ENCODE measurements at places on chromosomes 5 and 9.

GRCh38 chr9:87889882-87890252 lies 7.2 kb downstream of the SPATA31E1 start:
- DNase-seq: no peak

GRCh38 chr9:96015876-96016686 lies 140.6 kb downstream of the ERCC6L2 start:
- DNase-seq: no peak

- DNase-seq: no peak
These were observed 206.7 kb downstream of the SLC12A2 start for GRCh38 chr5:128290152-128290858.

DNA sequence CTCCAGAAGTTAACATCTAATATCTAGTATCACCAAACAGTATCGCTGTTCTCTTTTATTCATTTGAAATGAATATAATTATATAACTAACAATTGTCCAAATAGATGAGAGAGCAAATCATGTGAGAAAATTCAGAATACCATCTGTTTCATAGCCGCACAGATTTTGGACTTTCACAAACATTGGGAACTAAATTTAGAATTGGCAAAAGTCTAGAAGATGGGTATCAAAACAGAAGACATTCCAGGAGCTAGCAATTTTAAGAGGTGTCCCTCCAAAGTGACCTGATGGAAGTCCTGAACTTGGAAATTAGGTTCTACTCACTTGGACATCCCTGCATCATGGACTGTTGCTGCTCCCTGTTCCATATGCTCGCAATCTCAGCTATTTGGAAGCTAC lies 57.0 kb upstream of the FSD1L start:
- no peak for DNase-seq

DNA sequence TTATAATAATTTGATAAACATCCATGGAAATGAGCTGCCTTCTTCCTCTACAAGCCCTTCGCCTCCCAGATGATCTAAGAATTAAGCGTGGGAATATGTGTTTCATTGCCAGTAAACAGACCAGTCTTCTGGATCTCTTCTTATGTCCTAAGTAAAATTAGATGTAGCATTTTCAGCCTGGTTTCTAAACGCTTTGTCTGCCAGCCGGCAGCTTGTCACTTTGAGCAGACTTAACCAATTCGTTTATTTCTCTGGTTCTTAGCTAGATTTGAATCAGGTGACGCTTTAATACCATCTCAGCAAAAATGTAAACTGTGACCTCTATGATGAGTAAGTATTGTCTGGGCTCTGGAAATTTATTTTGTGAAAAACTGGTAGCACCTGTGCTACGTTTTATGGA lies 380.6 kb upstream of the NUDT12 start:
- DNase-seq: no peak

DNA sequence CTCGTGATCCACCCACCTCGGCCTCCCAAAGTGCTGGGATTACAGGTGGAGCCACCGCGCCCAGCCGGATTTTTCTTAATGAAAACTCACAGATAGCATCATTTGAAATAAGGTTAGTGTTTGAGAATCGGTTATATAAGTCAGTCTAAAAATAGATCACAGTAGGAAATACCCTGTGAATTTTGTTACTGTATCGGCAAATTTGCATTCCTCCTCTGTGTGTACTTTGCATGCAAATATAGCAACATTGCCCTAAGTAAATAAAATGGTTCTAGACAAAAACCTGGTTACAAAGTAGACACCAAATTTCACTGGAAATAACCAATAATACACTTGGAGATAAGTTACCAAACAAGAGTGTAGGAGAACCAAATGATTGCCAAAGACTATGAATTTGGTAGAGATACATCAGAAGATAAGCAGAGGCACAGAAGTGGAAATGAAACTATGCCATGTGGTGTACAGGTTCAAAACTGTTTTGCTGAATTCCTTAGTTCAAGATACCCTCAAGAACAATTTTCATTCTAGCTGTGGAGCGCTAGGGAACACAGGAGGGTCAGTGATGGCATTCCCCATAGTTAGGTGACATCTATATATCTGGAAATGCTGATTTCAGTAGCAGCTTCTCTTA lies 58.1 kb downstream of the ICE1 start:
- DNase-seq: no peak

DNA sequence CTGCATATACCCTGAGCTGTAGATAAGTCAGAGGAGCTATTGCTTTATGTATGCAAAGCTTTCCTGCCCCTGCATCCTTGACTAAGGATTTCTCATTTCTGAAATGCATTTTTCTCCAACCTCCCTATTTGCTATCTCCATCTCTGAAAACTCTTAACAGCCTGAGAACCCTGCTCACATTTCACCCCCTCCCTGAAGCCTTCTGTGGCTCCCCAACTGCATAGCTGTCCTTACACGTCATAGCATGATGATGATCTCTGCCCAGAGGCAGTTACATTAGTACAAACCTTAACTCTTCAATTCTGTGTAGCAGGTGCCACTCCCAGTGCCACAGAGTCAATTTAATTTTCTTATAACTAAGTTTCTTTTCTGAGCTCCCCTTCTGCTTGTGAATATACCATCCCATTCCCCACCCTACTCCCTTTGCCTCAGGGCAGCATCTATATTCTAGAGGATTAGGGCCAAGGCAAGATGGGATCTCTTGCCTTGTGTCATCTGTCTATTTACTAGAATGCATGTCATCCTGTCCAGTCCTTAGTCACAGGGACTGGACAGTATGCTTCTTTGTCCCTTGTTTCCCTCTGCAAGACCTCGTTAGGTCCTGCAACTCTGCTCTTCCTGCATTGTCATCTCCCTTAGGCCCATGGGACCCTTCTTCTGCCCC lies 149.7 kb upstream of the SPRY4 start:
- no peak for DNase-seq

GRCh38 chr9:26311463-26311995 lies 581.1 kb downstream of the CAAP1 start:
- no peak for DNase-seq

GRCh38 chr9:32161720-32162119 lies 222.7 kb upstream of the ACO1 start:
- no peak for DNase-seq

DNA sequence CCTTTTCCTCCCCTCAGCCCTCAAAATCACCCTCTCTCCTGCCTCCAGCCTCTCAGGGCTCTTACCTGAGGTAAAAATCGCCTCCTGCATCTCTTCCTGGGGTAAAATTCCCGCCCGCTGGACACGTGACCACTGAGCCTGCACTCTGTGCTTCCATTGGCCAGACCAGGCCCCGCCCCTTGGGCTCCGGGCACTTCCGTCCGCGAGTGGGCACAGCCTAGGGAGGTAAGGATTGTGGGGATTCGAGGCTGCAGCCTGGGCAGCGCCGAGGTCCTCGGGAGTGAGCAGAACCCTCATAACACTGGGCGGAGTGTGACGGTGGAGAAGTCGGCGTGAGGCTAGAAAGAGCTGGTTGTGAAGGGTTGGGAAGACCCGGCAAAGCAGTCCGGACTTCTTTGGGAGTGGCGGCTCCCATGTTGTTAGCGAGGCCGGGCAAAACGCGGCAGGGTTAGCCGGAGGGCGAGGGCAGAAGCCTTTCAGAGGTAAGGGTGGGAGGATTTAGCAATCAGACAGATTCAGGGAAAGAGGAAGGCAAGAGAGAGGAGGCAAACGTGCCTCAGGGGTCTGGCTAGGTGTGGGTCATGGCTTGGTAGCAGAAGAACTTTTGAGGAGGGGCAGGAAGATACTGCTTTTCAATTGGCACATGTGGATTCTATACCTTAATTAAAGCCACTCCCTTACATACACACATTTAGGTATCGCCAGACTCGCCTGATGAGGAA lies at the start of gene SHOC1:
SHOC1 (minus strand) TSS at position 103 of the 722 bp plus-strand sequence. CDS start 3,519 bp downstream, outside the sequence.
- DNase-seq: no peak

GRCh38 chr5:90141984-90142383 lies 267.6 kb downstream of the CETN3 start:
- DNase-seq: no peak

GRCh38 chr5:131515348-131515747 lies 119.7 kb downstream of the RAPGEF6 start:
- DNase-seq: no peak

GRCh38 chr5:10876006-10876744 lies 115.1 kb upstream of the DAP start:
- DNase-seq: no peak

DNA sequence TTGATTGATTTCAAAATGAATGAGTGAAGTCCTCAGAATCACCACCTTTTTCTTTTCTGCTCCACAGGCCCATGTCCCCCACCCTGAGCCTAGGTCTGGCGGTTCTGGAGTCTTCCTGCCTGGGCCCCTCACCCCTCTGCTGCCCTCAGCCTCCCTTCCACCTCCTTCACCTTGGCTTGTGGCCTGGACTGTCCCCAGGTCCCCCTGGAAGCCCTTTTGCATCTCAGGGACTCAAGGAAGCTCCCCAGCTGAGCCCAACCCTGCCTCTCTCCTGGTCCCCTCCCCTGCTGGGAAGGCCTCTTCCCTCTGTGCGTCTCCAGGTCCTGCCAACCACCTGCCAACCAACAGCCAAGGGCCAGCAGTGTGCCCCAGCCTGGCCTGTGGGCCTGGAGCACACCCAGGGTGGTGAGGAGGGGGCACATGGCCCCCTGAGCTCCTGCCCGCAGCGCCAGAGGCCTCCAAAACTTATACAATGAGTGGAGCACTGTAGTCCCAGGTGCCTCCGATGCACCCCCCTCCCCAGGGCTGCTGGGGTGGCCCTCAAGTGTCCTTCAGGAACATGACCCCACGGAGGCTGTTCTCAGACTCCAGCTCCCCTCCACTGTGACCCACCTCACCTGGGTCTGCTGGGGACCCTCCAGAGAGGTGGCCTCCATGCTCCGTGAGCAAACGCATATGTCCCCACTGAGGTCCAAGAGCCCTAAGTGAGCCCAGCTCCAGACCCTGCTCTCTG lies 20.3 kb downstream of the GLT6D1 start:
- DNase-seq: no peak

- no peak for DNase-seq
These were observed 1.2 kb downstream of the GRIN3A start for GRCh38 chr9:101737165-101737704.

- DNase-seq: no peak
These were observed 82.0 kb downstream of the SLC1A1 start for GRCh38 chr9:4572184-4572826.

DNA sequence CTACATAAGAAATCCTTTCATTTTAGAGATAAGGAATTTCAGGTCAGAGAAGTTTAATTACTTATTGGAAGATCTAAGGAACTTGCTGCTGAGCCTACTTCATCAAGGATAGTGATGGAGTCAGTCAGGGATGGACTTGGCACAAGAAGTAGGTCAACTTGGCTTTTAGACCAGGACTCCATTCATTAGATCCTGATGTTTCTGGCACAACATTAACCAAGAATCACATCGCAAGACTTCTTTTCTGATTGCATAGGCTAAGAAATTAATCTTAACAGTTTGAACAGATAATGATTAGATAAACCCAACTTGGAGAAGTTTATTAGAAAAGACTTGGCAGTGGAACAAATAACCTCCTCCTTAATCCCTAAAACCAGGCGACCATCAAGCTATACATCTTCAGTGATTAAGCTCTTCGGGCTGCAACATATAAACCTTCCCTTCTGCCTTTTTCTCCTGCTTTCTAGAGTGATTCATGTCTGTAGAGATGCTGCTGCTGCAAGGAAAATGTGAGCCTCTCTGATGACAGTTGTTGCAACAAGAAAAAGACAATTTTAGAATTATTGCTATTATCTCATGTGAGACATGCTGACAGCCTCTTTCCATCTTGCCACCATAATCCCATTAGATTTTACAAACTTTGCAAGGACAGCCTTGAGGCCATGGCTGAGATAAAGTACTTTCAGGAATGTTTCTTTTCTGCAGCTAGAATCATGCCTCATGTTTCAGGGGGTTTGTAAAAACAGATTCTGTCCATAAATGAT lies 207.9 kb upstream of the SLC27A6 start:
- DNase-seq: no peak

GRCh38 chr9:272251-273213 lies 57.9 kb downstream of the DOCK8 start:
- no peak for DNase-seq

GRCh38 chr5:74326571-74327338 lies 313.8 kb downstream of the ENC1 start:
- peak; percentile 49 for DNase-seq

- DNase-seq: no peak
These were observed 267.3 kb downstream of the MLLT3 start for GRCh38 chr9:20355022-20355421.

DNA sequence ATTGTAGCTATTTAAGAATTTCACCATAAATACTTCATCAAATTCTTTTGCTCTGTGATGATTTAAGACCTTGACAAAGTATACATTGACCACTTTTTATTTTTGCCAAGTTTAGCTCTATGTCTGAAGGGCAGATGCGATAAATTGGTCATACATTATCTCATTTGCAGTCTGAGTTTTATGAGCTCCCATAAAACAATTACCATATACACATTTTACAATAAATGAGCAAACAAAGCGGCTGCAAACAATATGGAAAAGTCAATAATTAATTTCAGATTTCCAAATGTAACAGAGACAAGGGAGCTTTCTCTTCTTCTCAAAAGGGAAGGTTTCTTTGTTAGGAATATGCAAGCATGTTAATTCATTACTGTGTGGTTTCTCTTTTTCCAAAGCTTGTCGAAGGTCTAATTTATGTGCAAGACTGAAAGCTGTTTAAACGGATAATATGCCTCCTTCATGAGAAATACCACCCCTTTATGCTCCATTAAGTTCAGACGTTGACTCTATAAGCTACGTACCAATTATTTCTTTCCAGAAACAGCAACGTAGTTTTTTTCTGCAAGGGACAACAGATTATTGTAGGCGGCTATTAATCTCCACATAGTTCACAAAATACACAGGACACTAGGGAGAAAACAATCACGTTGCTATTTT lies 7.0 kb upstream of the IZUMO3 start:
- no peak for DNase-seq

DNA sequence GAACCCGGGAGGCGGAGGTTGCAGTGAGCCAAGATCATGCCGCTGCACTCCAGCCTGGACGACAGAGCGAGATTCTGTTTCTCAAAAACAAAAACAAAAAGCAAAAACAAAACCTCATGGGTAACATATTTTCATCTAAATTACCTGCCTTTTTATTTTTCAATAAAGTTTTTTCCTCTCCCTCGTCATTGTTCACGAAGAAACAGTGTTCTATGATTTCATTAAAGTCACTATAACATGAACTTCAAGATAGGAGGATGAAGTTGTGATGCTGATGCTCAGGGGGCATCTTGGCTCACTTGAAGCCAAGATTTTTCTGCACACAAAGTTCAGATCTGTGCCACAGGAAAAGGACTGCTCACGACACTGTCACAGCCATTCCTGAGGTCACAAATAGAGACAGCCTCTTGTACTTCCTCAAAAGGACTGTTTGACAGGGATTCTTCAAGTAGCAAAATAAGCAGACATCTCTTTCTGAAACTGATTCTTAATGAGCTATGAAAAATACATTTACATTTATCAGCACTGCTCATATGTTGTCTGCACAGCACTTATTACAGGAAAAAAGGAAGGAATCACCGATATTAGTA lies 16.1 kb downstream of the NIPSNAP3B start:
- no peak for DNase-seq

GRCh38 chr5:21820527-21820926 lies 1032.6 kb downstream of the CDH12 start:
- DNase-seq: no peak

- DNase-seq: no peak
These were observed 485.6 kb upstream of the NUDT12 start for GRCh38 chr5:104048231-104048630.
